NCI-H510A (cell line): ENCODE measurements at places on chromosomes 2 and 18.

GRCh38 chr2:230946429-230947234 lies 21.6 kb upstream of the GPR55 start:
- DNase-seq, result no peak

DNA sequence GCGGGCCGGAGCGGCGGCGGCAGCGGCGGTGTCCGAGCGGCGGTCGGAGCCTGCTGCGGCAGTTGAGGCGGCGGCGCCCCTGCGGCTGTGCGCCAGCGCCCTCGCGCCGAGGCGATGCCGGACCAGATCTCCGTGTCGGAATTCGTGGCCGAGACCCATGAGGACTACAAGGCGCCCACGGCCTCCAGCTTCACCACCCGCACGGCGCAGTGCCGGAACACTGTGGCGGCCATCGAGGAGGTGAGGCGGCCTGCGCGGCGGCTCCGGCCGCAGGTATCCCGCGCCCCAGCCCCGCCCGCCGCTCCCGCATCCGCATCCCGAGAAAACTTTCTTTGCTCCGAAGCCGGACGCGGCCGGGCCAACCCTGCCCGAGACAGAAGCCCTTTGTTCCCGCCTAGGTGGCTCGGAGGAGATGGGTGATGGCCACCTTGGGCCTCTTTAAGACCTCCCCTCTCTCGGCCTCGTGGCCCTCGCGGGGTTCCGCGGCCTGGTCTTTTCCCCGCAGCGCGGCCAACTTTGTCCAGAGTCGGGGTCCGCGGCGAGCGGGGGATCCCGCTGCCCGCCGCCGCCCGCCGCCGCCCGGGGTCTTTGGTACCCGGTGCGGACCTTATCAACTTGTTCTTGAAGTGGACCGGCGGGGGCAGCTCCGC lies 504 bp downstream of the ASAP2 start:
- no peak for DNase-seq

GRCh38 chr2:20641123-20641985 lies 9.5 kb downstream of the HS1BP3 start:
- no peak for DNase-seq

GRCh38 chr2:128642821-128643220 lies 324.2 kb upstream of the HS6ST1 start:
- DNase-seq, result no peak

GRCh38 chr2:186991766-186992417 lies 142.9 kb upstream of the ZSWIM2 start:
- DNase-seq, result no peak

DNA sequence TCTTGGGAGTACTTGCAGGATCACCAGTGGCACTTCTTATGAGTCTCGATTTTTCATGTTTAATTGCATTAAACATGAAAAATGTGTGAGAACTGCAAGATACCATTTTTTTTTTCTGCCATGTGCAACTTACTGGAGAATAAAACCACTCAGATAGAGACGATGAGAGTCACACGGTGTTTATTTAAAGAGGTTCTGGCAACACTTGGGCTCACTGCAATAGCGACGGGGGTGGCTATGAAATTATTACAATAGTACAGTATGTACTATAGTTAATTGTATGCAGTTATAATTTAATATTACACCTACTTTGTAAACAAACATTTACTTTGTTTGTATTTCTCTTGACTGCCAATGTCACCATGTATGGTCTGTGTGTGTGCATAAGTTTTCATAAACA lies 479.8 kb downstream of the NUP35 start:
- no peak for DNase-seq

DNA sequence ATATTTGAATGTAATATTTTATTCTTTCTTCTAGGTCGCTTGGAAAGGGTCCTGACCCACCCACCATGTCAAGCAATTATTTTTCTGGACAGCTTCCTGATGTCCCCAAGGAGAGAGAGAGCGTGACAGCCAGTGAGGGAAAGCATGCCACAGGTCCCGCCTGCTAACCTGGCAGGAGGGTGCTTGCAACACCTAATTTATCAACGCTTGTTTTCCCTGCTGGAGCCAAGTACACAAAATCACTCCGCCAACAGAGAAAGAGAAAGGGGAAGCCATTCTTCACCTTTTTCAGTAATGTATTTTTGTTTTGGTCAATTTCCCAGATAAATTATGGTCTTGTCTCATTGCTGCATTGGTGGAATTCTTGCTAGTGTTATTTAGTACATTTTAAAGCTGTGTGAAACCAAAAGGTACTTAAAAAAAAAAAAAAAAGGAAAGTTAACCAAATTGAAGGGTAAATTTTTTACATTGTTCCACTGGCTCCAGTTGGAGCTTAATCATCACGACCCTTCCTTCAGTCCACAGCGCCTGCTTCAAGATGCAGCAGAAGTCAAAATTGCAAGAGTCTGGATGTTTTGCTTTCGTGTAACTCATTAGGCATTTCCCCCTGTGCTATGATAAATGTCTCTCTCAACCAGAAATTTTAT lies 88.5 kb upstream of the COPS8 start:
- DNase-seq, result no peak

DNA sequence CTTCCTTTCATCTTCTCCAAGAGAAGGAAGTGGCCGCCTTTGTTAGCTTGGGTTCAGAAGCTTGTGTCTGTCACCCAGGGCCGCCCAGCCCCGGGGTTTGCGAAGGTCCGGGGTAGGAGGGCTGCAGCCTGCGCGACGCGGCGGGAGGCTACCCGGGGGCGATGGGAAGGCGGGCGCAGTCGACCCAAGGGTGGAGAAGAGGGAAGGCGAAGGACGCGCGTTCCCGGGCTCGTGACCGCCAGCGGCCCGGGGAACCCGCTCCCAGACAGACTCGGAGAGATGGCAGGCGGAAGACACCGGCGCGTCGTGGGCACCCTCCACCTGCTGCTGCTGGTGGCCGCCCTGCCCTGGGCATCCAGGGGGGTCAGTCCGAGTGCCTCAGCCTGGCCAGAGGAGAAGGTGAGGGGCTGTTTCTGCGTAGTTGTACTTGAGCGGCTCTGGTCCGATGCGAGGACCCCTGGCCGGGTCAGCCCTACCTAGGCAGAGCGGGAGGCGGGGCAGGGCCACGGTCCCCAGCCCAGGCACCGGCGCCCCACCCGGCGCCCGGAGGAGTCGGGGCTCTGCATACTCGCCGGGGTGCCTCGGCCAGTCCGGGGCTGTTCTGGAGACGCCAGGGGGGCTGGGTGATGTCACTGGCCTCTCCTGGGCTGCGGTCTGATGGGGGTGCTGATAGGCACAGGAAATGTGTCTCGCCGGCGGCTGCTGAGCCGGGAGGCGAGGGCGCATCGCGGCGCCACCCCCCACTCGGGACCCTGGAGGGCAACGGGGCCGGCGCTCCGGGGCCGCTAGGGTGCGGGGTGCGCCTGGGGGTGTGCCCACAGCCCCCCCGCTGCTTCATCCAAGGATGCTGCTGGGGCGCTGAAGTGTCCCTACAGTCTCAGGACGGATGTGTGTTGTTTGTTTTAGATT lies at the start of gene QPCT:
TSS of gene QPCT (plus strand) at position 178 of the 909 bp plus-strand sequence. CDS start at position 280, 102 bp downstream.
- peak; percentile 61 for DNase-seq

- DNase-seq, result no peak
Measured at GRCh38 chr2:65240657-65241056, 13.0 kb downstream of the ACTR2 start.

DNA sequence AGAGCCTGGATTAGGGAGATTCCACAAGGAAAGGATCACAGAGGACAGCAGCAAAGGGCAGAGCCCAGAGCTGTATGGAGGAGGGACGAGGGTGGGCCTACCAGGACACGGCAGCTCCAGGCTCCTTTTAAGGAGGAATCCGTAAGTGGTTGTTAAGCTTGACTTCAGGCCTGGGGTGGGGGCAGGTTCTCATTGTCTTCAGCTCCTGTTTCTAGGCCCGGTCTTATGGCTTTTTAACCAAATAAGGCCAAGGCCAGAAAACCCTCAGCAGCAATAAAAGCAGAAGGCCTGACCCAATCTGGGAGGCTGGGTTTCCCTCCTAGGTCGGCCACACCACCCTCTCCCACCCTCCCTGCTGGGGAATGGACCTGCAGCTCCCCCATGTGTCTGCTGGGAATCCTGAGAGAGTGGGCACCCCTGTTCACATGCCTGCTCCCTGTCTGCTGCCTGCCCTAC lies 111.2 kb downstream of the PLB1 start:
- DNase-seq, result no peak

GRCh38 chr2:134676960-134677359 lies 41.8 kb downstream of the TMEM163 start:
- DNase-seq, result no peak

GRCh38 chr2:72982219-72982618 lies 64.9 kb downstream of the EMX1 start:
- DNase-seq, result no peak

- DNase-seq, result no peak
Measured at GRCh38 chr2:153584244-153584643, 105.7 kb upstream of the RPRM start.

DNA sequence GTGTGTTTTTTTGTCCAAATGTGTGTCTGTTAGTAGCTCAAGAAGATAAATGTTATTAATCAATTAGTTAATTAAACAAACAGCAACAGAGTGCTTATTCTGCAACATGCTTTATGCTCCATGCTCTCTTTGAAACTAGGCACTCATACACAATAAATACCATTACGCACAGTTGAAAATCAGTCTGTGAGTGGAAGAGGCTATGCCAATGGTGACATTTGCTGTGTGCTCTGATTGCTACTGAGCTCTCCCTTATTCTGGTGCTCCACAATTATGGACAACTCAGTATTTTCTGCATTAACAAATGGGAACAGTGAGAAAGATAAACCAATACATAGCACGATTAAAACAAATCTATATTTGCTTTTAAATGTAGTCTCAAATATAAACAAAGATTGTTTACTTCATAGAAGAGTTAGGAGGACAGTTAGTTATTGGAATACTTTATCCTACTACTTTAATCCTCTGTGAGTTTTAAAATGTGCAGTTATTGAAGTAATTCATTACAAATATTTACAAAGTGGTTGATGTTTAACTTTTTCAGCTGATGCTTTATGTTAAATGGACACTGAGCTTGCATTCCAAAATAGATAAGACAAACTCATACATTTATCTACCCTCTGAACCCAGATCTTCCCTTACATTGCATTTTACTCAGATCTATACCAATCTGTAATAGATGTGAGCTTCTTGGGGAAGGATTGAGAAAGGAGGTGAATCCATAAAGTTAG lies 55.3 kb downstream of the NXPH2 start:
- no peak for DNase-seq

- DNase-seq, result no peak
Measured at GRCh38 chr2:88671786-88672427, 19.6 kb upstream of the RPIA start.

DNA sequence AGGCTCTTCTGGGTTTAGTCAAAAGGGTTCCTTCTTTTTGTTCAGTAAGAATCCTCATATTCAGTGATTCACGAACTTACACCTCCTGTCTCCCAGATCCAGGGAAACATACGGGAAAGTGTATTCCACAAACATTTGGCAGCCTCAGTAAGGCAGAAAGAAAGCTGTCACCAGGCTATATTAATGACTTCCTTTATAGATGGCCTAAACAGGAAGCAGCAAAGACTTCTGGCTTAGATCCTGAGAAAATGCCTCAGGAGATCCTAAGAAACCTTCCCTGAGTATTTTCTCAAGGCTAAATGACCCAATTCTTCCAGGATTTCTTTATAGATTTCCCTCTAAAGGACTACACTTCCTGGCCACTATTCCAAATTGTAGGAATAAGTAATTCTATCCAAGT lies 1995.5 kb upstream of the CELF4 start:
- no peak for DNase-seq

GRCh38 chr18:49520661-49521145 lies 33.7 kb upstream of the C18orf32 start:
- peak; percentile 3 for DNase-seq

GRCh38 chr2:130729322-130730299 lies 741 bp downstream of the GPR148 start:
- DNase-seq, result no peak

GRCh38 chr18:50877545-50878265 lies 1.2 kb upstream of the ME2 start:
- DNase-seq, result no peak

- no peak for DNase-seq
Measured at GRCh38 chr2:163182764-163183354, 344.3 kb upstream of the KCNH7 start.

DNA sequence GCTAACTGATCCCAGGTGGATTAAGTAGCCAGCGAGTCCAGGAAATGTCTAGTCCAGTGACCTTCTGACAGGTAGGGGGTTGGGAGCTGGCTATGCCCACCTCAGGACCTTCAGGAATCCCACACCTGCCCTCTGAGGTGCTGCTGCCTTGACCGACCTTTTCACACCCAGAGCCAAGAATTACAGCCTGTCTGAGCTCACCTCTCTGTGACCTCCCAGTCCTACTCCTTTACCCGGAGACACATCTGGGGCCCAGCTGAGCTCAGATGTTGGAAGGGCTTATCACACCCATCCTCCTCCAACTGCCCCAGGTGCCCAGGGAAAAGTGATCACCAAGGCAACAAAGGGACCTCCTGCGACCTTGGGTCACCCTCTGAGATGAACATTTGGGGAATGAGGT lies 413.3 kb upstream of the TNP1 start:
- no peak for DNase-seq

- no peak for DNase-seq
Measured at GRCh38 chr2:41878056-41878455, 169.8 kb upstream of the PKDCC start.

DNA sequence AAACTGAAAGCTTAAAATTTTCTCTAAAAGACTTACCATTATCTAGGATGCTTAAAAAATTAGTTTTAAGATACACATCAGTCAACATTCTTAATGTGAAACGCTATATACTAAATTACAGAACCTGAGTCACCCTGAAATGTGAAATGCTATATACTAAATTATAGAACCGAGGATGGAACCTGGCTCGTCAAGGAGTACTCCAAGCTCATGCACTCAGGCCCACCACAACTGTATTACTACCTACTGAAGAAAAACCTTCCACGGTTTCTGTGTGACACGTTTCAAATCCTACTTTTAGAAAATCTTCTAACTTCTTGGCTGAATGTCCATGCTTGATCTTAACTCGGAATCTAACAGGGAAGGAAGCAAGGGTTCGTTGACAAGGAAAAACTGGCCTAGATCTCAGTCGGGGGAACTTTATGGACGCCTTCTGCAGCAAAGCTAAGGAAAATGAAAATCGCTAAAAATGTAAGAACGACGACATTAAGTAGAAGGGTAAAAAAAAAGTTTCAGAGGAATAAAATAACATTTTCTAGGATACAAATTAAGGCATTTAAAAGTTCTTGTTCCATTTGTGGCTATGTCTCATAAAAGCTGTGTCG lies 1.4 kb downstream of the PRKD3 start:
- DNase-seq, result no peak

- DNase-seq, result peak; percentile 53
Measured at GRCh38 chr2:227890495-227891079, 19.2 kb downstream of the DAW1 start.

DNA sequence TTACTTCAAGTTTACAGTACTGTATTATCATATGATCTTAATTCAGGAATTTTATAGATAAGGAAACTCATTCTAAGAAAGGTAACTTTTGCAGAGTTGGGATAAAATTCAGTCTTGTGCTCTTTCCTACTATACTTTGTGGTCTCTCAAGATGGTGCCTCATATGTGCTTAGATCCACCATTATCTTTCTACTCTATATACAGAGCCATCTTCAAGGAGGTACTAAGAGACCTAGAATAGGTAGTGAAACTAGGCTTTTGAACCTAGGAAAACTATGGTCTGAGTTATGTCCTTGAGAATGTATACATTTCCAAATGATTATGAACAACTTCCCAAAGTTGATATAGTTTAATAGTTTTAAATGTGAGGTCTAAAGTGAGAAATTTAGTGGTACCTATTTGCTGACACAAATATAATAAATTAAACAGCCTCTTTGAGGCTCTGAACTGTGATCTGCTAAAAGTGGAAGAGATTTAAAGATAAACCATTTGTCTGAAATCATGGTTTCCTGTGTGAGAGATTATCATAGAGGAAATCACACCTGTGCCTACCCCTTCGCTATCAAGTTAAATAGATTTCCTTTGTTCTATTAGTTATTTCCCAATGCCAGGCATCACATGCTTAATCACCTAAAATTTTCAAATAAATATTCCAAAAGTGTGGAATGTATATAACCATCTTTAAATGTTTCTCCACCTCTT lies 27.2 kb downstream of the ACAA2 start:
- DNase-seq, result no peak
